OCI-M1 (cell line): ENCODE measurements at places on chromosomes 12 and 14.
A peak's percentile ranks its signal among the peaks of the same experiment; 100 is the strongest.

DNA sequence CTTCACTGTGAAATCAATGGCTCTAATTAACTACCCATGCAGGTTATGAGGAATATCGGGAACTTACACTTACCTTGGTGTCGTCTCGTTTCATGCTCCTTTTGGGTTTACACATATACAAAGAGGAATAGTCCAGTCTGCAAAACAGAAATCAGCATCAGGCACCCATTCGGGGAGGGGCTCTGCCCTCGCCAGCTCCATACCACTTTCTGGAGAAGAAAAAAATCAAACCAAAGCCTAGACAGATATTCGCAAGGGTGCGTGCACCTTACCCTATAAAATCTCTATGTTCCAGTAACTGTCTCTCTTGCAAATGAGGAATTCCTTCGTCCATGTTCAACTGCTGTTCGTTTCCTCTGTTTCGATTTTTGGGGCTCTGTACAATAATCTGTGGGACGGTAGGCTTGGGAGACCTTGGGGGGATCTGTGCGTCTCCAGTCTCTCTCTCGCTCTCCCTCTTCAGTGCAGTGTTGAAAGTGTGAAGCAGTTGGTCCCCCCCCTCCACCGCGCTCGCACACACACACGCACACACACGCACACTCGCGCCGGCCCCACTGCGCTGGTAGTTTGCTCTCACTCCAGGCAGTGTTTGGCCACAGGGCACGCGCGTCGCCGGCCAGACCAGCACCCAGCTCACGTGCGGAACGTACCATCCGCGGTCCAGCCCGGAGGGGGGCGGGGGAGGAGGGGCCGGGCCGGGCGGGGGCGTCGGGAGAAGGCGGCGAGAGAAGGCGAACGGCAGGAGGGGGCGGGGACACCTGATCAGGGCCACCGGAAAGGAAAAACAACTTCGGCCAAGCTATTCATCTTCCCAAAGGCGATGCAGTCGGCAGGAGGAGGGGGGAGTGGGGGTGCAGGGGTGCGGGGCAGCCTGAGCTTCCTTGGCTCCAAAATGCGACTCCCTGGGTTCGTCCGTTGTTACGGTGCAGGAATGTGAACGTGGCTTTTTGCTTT lies at the start of gene BHLHE41:
TSS of gene BHLHE41 (minus strand) at position 592 of the 954 bp plus-strand sequence. CDS start at position 334, 258 bp downstream.
- DNase-seq = peak; percentile 77

DNA sequence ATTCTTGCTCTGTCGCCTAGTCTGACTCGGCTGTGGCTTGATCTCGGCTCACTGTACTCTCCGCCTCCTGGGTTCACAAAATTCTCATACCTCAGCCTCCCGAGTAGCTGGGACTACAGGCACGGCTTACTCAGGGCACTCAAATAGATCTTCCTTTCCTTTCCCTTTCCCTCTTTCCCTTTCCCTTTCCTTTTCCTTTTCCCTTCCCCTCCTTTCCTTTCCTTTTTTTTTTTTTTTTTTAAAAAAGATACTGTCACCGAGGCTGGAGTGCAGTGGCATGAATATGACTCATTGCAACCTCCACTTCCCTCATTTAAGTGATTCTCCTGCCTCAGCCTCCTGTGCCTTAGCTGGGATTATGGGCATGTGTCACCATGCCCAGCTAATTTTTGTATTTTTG lies 86.0 kb downstream of the AEBP2 start:
- DNase-seq = no peak

DNA sequence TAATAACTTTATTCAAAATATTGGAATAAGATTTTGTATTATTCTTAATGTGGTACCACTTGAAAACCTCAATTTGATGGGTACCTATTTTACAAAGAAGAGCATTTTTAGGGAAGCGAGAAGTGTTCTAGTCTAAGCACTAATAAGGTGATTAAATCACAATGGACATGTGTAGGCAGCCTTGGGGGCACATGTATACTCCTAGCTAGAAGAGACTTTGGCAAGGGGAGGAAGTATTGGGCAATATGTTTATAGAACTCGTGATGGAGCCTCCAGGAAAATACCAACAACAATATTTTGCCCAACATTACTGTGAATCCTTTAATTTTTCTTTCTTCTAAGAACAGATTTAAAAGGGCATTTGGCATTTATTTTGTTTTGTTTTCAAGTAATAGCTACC lies 280.3 kb downstream of the ADAMTS20 start:
- no peak for DNase-seq

- no peak for DNase-seq
Measured at GRCh38 chr14:92451755-92452154, 61.8 kb upstream of the RIN3 start.

DNA sequence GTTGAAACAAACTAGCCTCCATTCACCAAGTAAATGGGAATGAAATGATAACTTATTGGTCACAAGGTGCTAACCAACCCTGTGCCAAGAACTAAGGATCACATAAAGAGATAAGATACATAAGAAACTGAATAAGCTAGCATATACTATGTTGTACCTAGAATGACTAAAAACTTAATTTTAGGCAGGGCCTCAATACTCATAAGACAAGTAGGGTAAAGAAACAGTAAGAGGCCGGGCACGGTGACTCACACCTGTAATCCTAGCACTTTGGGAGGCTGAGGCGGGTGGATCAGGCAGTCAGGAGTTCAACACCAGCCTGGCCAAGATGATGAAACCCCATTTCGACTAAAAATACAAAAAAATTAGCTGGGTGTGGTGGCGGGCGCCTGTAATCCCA lies 17.7 kb downstream of the GDF11 start:
- no peak for DNase-seq

DNA sequence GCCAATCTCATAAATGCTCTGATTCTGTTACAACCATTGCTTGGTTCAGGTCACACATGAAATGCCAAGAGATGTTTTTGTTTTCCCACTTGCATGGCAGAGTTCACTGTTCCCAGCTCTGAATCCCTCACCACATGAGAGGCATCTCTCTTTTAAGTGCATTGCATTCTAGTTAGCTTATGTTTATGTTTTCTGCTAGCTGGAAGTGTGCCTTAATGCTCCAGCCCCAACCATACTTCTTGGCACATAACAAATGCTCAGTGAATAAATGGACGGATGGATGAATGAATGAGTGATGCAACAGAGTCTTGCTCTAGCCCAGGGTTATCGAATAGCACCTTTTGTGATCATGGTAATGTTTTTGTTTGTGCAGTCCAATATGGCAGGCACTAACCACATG lies 197.3 kb downstream of the PPM1H start:
- DNase-seq = no peak

DNA sequence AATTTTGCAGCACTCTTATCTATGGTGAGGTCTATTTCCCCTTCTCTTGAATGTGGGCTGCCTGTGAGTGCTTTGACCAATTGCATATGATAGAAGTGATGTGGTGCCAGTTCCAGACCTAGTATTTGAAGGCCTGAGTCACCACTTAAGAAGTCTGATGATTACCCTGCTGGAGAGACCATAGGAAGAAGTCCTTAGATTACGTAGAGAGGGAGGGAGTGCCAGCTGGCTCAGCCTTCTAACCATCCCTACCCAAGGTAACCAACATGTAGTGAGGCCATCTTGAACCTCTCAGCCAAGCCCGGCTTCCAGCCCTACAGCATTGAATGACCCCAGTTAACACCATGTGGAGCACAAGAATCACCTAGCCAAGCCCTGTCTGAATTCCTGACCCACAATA lies 166.9 kb downstream of the NELL2 start:
- DNase-seq = no peak

DNA sequence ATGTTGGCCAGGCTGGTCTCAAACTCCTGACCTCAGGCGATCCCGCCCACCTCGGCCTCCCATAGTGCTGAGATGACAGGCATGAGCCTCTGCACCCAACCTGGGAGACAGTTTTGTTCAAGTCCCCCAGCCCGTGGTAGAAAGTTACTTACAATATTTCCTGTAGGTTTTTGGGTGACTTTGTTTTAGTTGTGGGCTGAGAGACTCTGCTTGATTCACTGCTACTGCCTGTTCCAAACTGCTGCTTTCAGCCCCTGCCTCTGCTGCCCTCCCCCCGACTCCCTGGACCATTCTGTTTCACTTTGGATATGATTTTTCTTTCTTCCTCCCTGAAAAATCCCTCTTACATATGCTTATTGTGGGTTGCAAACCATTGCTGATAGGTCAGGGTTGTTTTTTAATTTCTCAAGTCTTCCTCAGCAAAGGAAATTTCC lies 13.4 kb upstream of the PCNX1 start:
- DNase-seq = no peak
